ENCODE measurements at places on chromosomes 2 and 18.

GRCh38 chr18:68676913-68677312 lies 38.0 kb downstream of the TMX3 start:
- DNase-seq = no peak

DNA sequence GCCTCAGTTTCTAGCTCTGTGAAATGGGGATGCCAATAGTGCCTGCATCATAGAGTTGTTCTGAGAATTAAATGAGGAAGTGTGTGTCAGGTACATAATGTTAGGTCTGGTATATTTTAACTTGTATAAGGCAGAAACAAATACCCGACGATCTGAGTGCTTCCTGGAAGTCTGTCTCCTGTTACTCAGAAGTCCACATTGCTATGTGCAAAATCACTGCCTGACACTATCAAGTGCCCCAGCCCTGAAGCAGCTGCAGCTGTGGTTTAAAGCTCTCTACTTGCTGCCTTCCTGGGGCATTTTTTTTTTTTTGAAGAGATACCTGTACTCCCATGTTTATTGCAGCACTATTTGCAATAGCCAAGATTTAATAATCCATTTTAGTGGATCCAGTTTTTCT lies 125.3 kb downstream of the SLC4A3 start:
- no peak for DNase-seq

DNA sequence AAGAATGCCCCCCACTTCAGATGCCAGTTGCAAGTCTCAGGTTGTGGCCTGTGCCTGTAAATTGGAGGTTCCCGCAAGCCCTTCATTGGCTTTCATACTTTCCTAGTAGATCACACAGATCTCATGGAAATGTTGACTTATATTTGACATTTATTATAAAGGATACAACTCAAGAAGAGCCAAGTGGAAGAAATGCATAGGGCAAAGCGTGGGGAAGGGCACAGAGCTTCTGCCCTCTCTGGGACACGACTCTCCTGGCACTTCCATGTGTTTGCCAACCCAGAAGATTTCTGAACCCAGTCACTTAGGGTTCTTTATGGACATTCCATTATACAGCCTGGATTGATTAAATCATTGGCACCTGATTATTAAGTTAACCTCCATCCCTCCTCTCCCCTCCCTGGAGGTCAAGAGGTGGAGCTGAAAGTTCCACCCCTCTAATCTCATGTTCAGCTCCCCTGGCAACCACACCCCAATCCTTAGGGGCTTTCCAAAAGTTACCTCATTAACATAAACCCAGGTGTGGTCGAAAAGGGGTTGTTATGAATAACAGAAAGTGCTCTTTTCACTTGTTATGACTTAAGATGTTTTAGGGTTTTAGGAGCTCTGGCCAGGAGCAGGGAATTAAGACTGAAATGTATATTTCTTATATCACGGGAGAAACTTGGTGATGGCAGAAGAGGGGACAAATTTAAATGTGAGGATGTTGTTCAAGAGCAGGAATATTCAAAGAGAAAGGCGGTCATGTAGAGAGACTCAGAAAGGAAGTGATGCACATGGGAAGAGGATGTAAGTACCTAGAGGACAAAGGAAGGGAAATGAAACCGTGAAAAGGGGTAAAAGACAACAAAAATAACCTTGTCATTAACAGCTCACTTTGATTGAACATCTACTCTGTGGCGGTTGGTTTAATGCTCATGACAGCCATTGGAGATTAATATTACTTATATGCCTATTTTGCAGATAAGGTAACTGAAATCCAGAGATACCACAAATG lies 31.8 kb downstream of the SP100 start:
- no peak for DNase-seq

- no peak for DNase-seq
These were observed 363.4 kb downstream of the RPRM start for GRCh38 chr2:153115141-153115540.

GRCh38 chr2:120517751-120518469 lies 172.0 kb downstream of the INHBB start:
- DNase-seq = no peak

DNA sequence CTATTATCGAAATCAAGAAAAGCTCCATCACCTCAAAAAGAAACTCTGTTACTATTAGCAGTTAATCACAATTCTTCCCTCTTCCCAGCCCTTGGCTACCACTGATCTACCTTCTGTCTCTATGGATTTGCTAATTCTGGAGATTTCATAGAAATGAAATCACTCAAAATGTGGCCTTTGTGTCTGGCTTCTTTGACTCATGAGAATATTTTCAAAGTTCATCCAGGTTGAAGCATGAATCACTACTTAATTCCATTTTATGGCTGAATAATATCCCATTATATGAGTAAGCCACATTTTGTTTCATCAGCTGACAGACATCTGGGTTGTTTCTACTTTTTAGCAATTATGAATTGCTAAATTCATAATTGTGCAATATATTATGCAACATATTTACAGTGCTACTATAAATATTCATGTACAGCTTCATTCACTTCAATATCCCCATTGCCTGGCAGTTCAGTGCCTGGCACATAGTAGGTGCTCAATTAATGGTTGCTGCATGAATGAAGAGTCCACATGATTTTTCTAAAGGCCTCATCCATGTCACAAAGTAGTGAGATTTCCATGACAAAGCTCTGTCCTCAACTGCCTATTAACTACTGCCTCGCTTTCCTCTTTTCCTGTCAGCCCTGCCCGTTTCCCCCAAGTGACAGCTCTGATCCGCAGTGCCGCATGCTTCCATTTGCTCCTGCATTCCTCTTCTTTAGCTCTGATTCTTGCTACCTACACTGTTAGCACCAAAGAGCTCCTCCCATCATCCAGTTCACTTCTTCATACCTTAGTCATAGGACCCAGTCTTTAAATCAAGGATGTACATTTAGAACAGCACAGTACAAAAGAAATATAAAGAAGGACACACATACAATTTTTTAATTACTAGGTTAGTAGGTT lies 32.8 kb downstream of the CCDC93 start:
- DNase-seq = no peak

DNA sequence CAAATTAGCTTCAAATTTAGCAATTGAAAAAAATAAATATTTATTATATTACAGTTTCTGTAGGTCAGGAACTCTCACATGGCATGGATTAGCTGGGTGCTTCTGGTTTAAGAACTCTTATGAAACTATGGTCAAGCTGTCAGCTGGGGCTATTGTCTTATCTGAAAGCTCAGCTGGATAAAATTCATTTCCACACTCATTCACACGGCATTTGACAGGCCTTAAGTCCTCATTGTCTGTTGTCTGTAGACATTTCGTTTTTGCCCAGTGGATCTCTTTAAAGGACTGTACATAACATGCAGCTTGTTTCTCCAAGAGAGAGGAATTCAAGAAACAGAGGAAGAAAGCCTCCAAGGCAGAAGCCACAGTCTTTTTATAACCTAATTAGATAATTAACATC lies 1556.8 kb upstream of the SLC39A10 start:
- no peak for DNase-seq

GRCh38 chr2:60440079-60440766 lies 113.2 kb downstream of the BCL11A start:
- no peak for DNase-seq

- DNase-seq = no peak
These were observed 108.6 kb downstream of the CRIM1 start for GRCh38 chr2:36464006-36464721.

GRCh38 chr2:27152102-27152795 lies 3.4 kb downstream of the TCF23 start:
- no peak for DNase-seq

- no peak for DNase-seq
These were observed 9.3 kb upstream of the TBC1D8 start for GRCh38 chr2:101160454-101160853.

- no peak for DNase-seq
These were observed 132.0 kb downstream of the ZNF532 start for GRCh38 chr18:58996696-58997095.

DNA sequence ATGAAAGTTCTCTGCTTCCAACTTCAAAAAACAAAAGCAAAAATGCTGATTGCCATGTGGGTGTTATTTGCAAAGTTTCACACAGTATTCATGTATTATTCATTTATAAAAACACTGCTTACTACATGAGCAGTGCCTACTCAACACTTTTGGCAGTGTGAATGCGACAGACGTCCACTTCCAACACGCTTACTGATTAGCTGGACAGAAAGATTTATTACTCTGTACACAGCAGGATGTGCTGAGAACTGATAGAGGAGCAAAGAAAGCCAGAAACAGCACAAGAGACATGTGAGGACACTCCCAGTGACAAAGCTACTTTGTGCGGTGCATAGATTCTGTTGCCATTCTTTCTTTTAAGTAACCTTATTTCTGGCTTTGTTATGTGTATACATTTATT lies 258.8 kb downstream of the DLGAP1 start:
- no peak for DNase-seq

- DNase-seq = no peak
These were observed 35.3 kb downstream of the SLC66A2 start for GRCh38 chr18:79916128-79916494.

DNA sequence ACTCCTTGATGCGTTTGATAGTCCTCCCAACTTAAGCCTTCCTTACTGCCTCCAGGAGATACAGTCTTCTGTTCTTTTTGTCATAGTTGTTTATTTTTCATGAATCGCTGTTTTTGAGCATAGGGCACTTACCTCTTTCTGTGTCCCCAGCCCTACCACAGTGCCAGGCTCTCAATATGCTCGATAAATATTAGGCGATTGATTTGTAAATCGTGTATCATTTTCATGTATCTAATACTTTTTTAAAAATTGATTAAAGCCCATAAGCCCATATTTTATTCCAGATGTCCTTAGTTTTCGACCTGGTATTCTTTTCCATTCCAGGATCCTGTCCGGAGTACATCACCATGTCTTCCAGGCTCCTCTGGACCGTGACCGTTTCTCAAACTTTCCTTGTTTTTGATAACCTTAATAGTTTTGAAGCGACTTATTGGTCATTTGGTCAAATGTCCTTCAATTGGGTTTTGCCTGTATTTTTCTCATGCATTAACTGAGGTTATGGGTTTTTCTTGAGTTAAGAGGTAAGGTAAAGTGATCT lies 444 bp upstream of the MMADHC start:
- DNase-seq = no peak

GRCh38 chr18:73840319-73840945 lies 307.2 kb downstream of the FBXO15 start:
- DNase-seq = no peak

DNA sequence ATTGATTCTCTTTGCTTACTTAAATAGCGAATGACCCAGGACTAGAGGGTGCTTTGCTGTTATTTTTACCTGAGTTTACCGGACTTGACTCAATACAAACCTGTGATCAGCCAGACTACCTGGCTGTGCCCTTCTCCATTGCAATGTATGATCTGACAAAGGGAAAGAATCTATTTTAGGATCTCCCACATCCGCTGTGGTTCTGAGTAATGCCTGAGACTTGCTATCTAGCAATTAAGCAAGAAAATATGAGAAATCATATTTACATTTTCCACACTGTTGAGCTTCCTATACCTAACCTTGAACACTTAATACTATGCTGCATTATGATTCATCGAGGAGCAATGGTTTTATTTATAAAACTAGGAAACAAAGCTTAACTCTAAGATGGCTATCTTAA lies 215.2 kb downstream of the RAD51AP2 start:
- no peak for DNase-seq

- no peak for DNase-seq
These were observed 237.2 kb upstream of the COPS8 start for GRCh38 chr2:236848501-236848900.

GRCh38 chr2:219968685-219969345 lies 341.4 kb downstream of the SLC4A3 start:
- no peak for DNase-seq

- no peak for DNase-seq
These were observed 29.3 kb downstream of the COX7A2L start for GRCh38 chr2:42331569-42332284.

- DNase-seq = no peak
These were observed 44.4 kb upstream of the BZW1 start for GRCh38 chr2:200767111-200767885.

- no peak for DNase-seq
These were observed 54.3 kb upstream of the SLC39A10 start for GRCh38 chr2:195602687-195603086.

DNA sequence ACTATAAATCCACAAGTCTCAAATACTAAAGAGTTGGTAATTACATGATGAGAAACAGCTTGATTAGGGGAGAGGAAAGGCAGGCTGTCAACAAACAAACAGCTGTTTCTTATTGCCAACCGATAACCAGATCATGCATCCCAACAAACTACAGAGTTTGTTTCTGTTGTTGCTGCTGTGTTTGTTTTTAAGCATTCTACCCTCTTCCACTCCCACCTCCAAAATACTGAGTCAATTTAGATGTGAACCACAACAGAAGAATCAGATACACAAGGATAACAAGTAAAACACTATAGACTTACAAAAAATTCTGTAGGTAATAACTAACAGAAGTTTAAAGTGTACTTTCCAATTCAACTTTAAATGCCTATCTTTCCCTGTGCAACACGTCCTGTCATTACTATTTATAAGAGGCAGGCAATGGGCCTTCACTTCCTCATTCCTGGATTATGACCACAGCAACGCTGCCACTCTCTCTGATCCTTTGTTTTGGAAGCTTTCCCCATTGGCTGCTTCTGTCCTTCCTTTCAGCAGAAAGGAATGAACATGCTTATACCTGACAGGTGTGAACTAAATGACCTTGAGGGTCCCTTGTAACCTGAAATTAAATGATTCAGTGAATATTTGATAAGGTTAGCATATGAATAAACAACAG lies 152.0 kb downstream of the SRBD1 start:
- no peak for DNase-seq

DNA sequence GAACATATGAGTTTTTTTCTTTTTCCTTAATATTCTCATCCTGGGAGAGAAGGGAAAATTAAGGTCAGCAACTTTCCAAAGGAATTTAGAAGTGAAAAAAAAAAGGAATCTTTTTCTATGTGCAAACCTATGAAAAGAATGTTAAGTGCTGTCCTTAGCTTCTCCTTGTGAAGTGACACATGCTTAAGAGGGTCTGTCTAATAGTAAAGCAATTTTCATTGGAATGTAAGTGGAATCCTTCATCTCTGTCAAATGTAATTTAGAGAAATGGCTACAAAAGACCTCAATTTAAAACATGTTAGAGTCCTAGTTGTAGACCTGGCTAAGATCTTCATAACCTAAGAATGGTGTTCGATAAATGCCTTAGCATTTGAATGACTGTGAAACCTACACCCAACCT lies 117.4 kb upstream of the EPB41L3 start:
- DNase-seq = no peak

Data from T-cell (primary cell).